ENCODE measurements at places on chromosomes 12 and 14. TPM values are rescaled to one million over a fixed set of nuclear protein-coding genes. Genes with fewer than 3 reads are reported as not detected.
A peak's percentile ranks its signal among the peaks of the same experiment; 100 is the strongest.

DNA sequence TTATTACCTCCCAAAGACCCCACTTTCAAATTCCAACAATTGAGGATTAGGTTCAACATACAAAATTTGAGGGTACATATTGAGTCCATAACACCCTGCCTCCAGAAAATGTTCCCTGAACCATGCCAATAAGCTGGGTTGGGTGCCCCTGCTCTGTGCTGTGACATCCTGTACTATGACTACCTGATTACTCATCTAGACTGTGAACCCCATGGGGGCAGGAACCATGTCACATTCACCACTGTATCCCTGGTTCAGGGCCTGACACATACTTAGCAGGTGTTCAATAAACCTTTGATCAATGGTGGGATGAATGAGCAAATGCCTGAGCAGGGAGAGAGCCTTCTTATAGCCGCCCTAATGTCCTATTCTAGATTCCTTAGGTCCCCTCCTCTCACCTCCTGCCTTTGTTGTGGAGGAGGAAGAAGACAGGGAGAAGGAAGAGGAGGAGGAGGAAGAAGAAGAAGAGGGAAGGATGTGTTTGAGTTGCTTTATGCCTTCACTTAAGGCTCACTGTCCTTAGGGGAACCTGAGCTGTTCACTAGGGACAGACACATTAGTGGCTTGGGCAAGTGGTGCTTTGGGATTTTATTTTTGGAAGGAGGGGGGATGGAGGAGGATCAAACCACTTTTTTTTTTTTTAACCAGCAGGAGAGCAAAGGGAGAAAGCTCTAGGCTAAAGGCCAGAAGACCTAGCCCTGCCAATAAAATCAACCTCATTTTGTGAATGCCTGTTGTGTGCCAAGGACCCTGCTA is 21.3 kb downstream of the GPR68 start:
- no peak overlapping the region for H3K4me3 ChIP-seq
- H3K36me3 ChIP-seq = peaks cover 3% of the 10 kb centered on the region

- peaks cover 8% of the 10 kb centered on the region for H3K27me3 ChIP-seq
- peak overlapping the region; percentile 34 for H3K4me3 ChIP-seq
- H3K4me1 ChIP-seq = peaks cover 28% of the 10 kb centered on the region
- peak overlapping the region; percentile 85 for H3K27ac ChIP-seq
- DNase-seq = no peak
These were observed 3.2 kb downstream of the MLXIP start for GRCh38 chr12:122081697-122082221.

DNA sequence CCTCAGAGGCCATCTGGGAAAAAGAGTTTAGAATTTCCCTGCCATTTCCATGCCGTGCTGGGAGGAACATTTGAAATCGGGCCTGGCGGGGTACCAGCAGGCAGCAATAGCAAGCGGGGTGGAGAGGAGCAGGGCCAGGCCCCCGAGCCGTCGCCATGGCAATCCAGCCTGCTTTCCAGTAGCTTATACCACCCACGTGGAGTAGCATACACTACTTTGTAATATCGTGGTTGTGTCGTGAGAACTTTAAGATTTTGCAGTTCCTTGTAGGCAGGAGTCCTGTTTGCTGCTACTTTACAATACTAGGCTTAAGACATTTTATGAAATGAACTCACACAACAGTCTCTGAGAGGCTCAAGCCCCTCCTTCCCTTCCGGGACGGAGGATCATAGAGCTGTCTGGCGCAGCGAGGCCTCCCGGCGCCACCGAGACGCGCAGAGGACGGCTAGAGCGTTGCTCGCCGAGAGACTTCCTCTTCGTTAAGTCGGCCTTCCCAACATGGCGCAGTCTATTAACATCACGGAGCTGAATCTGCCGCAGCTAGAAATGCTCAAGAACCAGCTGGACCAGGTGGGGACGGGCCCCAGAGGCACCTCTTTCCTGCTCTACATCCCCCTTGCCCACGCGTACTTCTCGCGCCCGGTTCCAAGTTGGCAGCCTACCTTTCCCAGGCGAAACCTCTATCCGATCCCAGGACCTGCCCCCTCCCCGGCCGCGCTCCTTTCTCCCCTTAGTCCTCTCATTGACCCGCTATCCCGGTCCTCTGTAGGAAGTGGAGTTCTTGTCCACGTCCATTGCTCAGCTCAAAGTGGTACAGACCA is at the start of gene PFDN5:
Gene PFDN5 (plus strand): TSS at position 473 of the 821 bp plus-strand sequence. CDS start 26 bp downstream, at position 499.
- peaks cover 33% of the 10 kb centered on the region for H3K36me3 ChIP-seq
- H3K27me3 ChIP-seq = no peaks in the 10 kb centered on the region
- H3K4me3 ChIP-seq = peak within 1 kb of the TSS; percentile 99
- peaks cover 18% of the 10 kb centered on the region for H3K4me1 ChIP-seq

DNA sequence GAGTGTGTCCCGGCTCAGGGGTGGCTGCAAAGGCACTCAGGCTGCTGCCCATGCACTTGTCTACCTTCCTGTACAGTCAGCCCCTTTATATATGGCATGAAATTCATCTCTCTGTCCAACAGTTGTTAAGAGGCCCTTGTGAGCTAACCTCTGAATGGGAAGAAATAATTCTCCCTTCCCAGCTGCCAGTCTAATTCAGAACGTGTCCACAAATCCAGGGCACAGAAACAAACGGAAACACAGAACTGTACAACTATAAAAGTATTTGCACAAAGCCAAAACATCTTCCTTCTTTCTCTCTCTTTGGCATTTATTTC is 849 bp downstream of the KRT5 start:
- no peak for DNase-seq
- no peaks in the 10 kb centered on the region for H3K36me3 ChIP-seq
- no peak overlapping the region for H3K27ac ChIP-seq
- peaks cover 7% of the 10 kb centered on the region for H3K4me1 ChIP-seq

- no peaks in the 10 kb centered on the region for H3K27me3 ChIP-seq
- H3K4me3 ChIP-seq = no peak overlapping the region
- DNase-seq = no peak
- H3K36me3 ChIP-seq = no peaks in the 10 kb centered on the region
- H3K4me1 ChIP-seq = no peaks in the 10 kb centered on the region
These were observed 44.9 kb downstream of the JKAMP start for GRCh38 chr14:59529189-59529588.

- H3K27me3 ChIP-seq = no peaks in the 10 kb centered on the region
- H3K4me3 ChIP-seq = no peak overlapping the region
- no peak for DNase-seq
- peaks cover 28% of the 10 kb centered on the region for H3K4me1 ChIP-seq
- H3K27ac ChIP-seq = peak overlapping the region; percentile 17
These were observed 8.3 kb downstream of the MAP4K5 start for GRCh38 chr14:50524060-50524459.

GRCh38 chr14:55353686-55354467 is 57.8 kb downstream of the ATG14 start:
- peaks cover 5% of the 10 kb centered on the region for H3K36me3 ChIP-seq
- peaks cover 19% of the 10 kb centered on the region for H3K4me1 ChIP-seq
- H3K4me3 ChIP-seq = no peak overlapping the region
- DNase-seq = no peak

DNA sequence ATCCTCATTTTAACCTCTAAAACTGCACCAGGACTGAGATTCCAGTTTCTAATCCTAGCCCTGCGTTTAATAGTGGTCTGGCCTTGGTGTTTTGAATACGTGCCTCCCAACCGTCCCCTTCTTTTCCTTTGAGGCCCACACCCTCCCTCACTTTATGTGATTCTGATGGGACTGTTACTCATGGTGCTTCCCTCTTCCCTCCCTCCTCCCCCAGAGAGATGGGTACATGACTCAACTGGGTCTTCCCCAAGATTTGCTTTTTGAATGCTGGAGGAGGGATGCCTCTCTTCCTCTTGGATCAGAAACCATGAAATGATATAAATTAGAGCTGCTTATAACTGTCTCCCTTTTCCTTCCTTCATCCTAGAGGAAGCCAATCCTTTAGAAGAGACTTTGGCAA is 8.2 kb upstream of the PPP2R5E start:
- no peaks in the 10 kb centered on the region for H3K27me3 ChIP-seq
- H3K27ac ChIP-seq = no peak overlapping the region
- no peak overlapping the region for H3K4me3 ChIP-seq
- H3K4me1 ChIP-seq = no peaks in the 10 kb centered on the region

GRCh38 chr12:61991661-61992060 is 268.5 kb upstream of the USP15 start:
- DNase-seq = no peak
- H3K4me1 ChIP-seq = no peaks in the 10 kb centered on the region
- no peak overlapping the region for H3K27ac ChIP-seq
- H3K27me3 ChIP-seq = no peaks in the 10 kb centered on the region

The AQP2 gene
- total RNA-seq = not detected

The CD27 gene
- 0.34 TPM for total RNA-seq

DNA sequence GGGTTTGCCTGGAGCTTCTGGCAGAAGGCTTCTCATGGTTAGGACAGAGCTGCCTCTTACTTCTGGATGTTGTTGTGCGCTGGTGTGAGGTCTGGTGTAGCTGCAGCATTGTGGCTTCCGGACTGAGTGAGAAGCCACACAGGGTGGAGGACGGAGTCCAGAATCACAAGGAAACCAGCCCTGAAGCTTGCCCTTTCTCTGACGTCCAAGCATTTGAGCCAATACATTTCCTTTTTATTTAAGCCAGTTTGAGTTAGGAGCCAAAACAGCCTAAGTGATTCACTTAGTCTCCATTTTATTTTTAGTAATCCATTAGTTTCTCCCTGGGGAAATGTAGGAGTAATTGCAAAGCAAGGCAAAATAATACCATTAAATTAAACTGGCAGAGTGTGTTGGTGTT is 402.4 kb upstream of the RGS6 start:
- H3K27ac ChIP-seq = peak overlapping the region; percentile 81
- H3K4me3 ChIP-seq = no peak overlapping the region
- DNase-seq = no peak
- no peaks in the 10 kb centered on the region for H3K27me3 ChIP-seq

DNA sequence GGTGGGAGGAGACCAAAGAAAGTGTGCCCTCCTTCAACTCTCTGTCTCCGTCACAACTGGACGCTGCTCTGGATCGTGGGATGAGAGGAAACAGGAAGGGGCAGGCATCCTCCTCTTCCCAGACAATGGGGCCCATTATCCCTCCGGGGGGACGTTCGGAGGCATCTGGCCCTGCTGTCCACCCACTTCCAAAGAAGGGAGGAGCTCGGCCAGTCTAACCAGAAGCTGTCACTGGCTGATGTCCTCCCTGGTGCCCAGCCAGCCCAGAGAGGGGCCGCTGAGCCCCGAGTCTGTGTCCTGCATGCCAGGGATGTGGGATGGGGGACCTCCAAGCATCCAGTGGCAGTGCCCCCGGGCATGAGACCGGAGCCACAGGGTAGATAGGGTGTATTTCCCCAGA is 39.8 kb upstream of the MEG3 start:
- no peak for DNase-seq
- no peak overlapping the region for H3K4me3 ChIP-seq
- no peaks in the 10 kb centered on the region for H3K27me3 ChIP-seq
- H3K27ac ChIP-seq = no peak overlapping the region

The CRACR2A gene
- total RNA-seq = 2.6 TPM

The LMNTD1 gene
- total RNA-seq = not detected

DNA sequence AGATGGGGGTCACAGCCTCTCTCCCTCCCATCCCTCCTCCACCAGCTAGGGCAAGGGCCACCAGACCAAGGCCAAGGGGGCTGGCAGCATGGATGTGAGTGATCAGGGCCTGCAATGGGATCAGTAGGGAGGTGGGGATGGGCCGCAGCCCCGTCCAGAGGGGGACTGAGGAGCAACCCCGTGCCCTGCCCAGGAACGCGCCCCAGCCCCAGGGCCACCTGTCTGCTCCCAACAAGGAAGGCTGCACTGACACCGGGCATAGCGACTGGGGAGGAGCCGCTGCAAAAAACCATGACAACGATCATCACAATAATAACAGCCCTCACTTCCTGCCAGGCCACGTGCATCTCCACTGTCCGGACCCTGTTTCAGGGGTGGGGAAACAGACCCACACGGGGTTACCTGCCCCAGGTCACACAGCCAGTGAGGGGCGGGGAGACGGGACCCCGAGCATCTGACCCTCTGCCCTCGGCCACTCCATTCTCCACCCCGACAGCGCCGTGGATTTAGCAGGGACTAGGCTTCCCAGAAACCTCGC is 24.3 kb downstream of the NCOR2 start:
- H3K27ac ChIP-seq = peak overlapping the region; percentile 53
- H3K27me3 ChIP-seq = no peaks in the 10 kb centered on the region
- peaks cover 56% of the 10 kb centered on the region for H3K4me1 ChIP-seq
- no peaks in the 10 kb centered on the region for H3K36me3 ChIP-seq
- no peak overlapping the region for H3K4me3 ChIP-seq

The MBIP gene
- 19.5 TPM for total RNA-seq

- H3K36me3 ChIP-seq = peaks cover 27% of the 10 kb centered on the region
- no peak overlapping the region for H3K27ac ChIP-seq
- no peak overlapping the region for H3K4me3 ChIP-seq
- no peak for DNase-seq
- H3K4me1 ChIP-seq = no peaks in the 10 kb centered on the region
These were observed 26.7 kb downstream of the CSRP2 start for GRCh38 chr12:76852106-76852505.

The POU6F1 gene
- 14.5 TPM for total RNA-seq

DNA sequence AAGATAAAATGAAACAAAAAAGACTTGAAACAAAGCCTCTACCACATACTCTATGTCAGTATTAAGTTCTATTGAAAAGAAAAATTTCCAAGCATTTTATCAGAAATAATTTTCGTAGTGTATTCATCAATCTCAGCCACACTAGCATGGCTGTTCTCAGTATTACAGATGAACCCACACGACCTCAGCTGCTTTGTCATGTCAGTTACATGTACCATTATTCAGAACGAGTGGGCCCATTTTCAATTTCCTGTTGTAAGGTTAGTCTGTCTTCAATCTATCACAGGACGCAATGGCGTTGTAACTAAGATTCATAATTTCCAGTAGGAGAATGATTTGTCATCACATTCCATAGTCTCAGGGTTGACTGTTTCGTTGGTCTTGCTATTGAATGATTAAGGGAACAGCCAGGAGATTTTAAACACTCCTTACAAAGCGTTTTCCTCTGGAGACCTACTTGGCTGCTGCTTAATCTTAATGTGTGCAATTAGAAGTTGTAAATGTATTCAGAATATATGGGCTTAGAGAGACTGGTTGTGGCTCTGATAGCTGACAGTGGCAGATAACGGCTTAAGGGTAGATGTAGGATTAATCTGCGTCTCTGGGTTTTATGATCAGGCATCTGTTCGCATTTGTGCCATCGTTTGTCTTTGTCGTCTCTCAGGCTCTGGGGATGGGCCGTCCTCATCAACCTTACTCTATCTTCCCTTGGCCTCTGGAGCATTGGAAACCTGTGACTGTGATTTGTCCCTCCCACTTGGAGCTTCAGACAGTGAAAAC is 65.4 kb downstream of the GLT1D1 start:
- no peak overlapping the region for H3K27ac ChIP-seq
- H3K36me3 ChIP-seq = peaks cover 61% of the 10 kb centered on the region
- H3K4me3 ChIP-seq = no peak overlapping the region

The PIWIL1 gene
- not detected for total RNA-seq

The MIP gene
- not detected for total RNA-seq

DNA sequence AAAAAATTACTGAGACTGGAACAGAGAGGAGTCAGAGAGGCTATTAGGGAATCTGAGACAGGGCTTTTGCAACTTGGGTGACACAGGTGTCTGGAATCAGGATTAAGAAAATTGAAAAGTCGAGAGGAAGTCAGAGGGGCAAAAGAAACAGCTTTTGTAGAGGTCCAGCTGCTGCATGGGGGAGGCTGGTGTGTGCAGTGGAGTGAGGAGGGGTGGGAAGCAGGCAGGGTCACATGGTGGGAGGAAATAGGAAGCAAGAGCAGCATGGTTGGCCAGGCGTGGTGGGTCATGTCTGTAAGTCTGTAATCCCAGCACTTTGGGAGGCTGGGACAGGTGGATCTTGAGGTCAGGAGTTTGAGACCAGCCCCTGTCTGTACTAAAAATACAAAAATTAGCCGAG is 69.7 kb upstream of the VRK1 start:
- DNase-seq = no peak
- H3K4me1 ChIP-seq = peaks cover 7% of the 10 kb centered on the region
- H3K27me3 ChIP-seq = peaks cover 56% of the 10 kb centered on the region
- H3K27ac ChIP-seq = peak overlapping the region; percentile 4
- H3K4me3 ChIP-seq = no peak overlapping the region
- 0 out of 2 replicates have a peak, but pooled peaks cover 2% of the 10 kb centered on the region for H3K36me3 ChIP-seq

The SOS2 gene
- 9.1 TPM for total RNA-seq

The PTPN21 gene
- 9.4 TPM for total RNA-seq

All from WTC11 (cell line).